ENCODE measurements at places on chromosomes 3 and 15.

GRCh38 chr15:98322581-98322980 is 325.8 kb upstream of the IGF1R start:
- no peak for DNase-seq

DNA sequence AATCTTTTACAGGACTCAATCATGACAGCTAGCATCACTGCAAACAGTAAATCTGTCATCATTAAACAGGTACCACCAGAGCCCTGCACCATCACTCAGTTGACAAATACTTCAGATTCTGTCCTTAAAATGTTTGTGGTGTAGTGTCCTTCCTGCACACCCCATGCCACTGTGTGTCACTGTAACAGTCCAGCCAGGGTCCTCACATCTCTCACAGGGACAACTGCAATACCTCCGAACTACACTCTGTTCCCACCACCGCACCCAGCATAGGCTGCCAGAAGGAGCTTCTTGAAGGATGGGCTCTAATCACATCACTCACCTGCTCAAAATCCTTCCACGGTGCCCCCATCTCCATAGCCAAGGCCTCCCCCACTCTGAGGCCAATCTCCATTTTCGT is 90.2 kb upstream of the FGF12 start:
- no peak for DNase-seq

DNA sequence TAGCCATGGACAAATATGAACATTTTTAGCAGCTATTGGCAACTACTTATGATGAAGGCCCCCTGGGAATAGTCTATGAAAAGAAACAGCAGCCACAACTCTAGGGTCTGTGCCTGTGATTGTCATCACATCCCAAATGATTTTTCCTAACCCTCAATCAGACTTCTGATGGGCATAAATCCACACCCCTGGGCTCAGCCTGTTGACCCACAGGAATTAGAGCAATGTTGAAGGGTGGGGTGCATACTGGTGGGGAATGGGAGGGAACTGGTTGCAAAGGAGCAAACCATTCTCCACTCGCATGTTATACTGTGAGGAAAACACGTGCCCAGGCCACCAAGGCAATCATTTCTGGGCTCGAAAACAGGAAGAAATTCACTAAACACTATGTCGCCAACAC is 106.5 kb upstream of the CTNNB1 start:
- DNase-seq = no peak

DNA sequence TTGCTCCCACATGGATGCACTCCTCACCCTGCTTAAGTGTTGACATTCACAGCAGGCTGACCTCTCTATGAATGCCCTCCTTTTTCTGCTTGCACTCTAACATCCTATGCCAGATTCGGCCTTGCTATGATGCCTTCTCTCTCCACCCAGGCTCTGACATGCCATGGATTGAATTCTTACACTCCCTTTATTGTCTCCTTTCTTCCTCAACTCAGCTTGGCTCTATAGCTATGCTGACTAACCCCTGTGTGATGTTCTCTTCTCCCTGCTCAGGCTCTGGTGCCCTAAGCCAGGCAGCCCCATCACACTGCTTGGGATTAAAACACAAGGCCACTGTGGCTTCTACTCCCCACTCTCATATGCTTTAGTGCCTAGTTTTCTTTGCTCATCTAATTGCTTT is 563.7 kb downstream of the NSUN3 start:
- no peak for DNase-seq

GRCh38 chr15:58189148-58189811 is 51.1 kb downstream of the AQP9 start:
- DNase-seq = no peak

DNA sequence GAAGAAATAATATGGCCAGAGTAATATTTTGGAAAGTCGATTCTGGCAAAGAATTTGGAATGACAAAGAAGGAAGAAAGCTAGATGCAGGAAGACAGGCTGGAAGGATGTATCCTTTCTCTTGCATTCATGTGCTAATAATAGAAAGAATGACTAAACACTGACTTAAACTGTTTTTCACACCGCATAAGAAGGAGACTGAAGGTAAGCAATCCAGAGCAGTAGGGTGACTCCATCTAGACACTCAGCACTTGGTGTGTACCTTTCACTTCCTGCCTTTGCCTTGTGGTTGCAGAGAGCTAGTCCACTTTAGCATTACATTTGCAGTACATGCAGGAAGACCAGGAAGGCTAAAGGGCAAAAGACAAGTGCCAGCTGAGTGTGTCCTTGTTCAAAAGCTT is 234.6 kb downstream of the RBMS3 start:
- DNase-seq = no peak

DNA sequence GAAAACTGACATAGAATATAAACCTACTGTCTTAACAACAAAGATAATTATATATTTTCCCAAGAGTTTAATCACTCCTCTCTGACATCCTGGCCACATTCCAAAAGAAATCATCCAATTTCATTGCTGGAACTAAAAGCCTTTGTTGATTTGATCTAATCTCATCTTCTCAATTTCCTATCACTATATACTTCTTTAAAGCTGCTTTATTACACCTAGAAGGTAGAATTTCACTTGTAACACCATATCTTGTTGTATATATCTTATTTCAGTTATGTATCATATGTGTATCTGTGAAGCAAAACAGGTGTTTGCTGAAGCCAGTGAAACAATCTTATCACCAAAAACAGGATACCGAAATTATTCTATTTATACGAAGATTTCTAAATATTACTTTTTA is 740.2 kb downstream of the ROBO1 start:
- DNase-seq = no peak

- DNase-seq = no peak
Measured at GRCh38 chr3:111739311-111739911, 119.7 kb upstream of the PHLDB2 start.

- no peak for DNase-seq
Measured at GRCh38 chr3:141231952-141232823, 563 bp downstream of the PXYLP1 start.

GRCh38 chr3:188914552-188914951 is 257.2 kb upstream of the TPRG1 start:
- DNase-seq = no peak

- DNase-seq = no peak
Measured at GRCh38 chr3:18027161-18027939, 284.9 kb upstream of the TBC1D5 start.

DNA sequence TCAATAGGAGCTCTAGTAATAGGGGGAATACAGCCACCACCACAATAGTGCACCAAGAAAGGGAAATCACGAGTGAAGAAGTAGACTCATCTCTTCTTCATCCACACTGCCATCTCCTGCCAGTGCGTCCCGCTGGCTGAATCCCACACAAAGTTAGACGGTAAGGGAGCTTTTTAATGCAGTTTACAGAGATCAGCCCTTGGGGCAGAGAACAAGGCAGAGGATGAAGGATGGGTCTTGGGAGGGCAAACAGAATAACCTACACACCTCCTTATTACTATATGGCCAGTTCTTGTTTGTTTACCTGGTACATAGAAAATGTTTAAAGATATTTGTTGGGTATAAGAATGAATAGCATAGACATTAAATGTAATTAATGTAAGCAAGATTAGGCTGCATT is 11.0 kb upstream of the DPH6 start:
- no peak for DNase-seq

- DNase-seq = no peak
Measured at GRCh38 chr15:89366656-89367393, 32.2 kb upstream of the POLG start.

DNA sequence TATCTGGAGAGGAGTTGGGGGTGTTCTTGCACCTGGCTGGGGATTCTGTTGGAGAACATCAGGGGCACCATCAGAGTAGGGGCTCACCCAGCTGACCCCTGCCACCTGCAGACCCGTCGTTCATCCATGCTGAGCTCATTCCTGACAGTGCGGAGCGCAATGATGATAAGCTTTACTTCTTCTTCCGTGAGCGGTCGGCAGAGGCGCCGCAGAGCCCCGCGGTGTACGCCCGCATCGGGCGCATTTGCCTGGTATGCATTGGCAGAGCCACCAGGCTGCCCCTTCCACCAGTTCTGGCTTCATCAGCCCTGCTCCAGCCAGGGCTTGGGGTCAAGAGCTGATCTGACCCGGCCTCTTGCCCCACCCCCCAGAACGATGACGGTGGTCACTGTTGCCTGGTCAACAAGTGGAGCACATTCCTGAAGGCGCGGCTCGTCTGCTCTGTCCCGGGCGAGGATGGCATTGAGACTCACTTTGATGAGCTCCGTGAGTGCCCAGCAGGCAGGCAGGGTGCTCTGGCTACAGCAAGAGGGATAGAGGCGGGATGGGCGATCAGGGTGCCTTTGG is 8.8 kb upstream of the GNAT1 start:
- no peak for DNase-seq

DNA sequence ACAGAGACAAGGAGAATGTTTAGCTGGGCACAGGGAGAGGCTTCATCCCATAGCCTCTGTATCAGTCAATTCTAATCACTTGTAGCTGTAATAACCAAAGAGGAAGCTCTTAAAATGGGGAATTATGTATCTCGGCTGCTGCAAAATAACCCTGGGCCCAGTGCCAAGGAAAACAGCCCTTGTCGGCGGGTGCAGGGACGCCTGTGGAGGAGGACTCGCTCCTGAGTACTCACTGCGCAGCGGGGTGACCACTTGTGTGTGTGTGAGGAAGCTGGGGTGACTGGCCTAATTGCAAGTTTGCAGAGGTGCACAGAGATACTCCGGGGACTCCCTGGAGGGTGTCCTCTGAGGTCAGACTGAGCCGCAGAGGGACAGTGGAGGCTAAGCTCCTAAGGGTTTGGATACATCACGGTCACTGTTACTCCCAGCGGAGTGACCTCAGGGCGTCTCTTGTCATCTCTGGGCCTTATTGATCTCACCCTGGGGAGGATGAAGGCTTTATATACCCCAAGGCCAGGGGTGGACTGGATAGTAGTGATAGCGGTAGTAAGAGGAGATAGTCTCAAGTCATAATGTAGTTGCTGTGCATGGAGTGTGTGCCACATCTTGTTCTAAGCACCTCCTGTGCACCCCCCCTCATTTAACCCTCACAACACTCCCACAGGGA is 37.2 kb downstream of the SLC6A6 start:
- peak; percentile 83 for DNase-seq

DNA sequence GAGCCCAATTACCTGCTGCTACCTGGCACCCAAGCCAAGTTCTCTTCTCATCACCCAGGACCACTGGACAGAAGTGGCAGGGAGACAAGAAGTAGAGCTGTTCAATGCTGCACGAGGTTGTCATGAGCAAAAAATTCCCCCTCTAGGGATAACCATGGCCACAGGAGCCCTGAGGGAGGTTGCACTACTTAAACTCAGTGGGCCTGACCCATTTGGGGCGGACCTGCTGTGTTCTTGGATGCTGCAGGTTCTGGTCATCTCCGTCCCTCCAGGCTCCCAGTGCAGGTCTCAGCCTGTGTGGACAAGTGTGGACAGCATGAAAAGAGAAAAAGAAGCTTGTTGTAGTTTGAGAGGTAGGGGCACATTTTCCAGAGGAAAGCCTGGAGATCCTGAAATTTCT is 26.1 kb upstream of the MANF start:
- no peak for DNase-seq

- DNase-seq = no peak
Measured at GRCh38 chr15:76470691-76471090, 134.1 kb downstream of the ISL2 start.

GRCh38 chr15:65081758-65082157 is 5.2 kb downstream of the KBTBD13 start:
- no peak for DNase-seq

DNA sequence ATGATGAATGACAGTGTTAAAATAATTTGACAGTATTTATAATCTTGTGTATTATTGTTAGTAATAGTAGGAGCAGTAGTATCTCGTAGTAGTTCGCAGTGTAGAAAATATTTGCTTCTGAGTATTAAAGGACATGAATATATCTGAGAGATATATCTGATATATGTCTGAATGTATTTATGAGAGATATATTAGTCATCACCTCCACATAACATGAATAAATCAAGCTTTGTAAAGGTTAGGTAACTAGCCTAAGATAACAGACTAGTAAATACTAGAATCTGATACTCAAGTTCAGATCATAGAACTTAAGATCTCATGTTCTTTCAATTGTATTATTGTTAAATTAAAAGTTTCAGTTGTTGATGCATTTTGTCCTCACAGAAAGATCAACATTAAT is 130.5 kb downstream of the UBE2E2 start:
- no peak for DNase-seq

GRCh38 chr3:150172356-150172755 is 201.7 kb upstream of the PFN2 start:
- no peak for DNase-seq

GRCh38 chr3:172516318-172517214 is 6.7 kb downstream of the TNFSF10 start:
- DNase-seq = no peak

- DNase-seq = no peak
Measured at GRCh38 chr15:87940768-87941167, 315.8 kb downstream of the NTRK3 start.

GRCh38 chr15:67102599-67102929 is 37.2 kb downstream of the SMAD3 start:
- DNase-seq = no peak

- no peak for DNase-seq
Measured at GRCh38 chr15:95281470-95281869, 1049.0 kb upstream of the NR2F2 start.

DNA sequence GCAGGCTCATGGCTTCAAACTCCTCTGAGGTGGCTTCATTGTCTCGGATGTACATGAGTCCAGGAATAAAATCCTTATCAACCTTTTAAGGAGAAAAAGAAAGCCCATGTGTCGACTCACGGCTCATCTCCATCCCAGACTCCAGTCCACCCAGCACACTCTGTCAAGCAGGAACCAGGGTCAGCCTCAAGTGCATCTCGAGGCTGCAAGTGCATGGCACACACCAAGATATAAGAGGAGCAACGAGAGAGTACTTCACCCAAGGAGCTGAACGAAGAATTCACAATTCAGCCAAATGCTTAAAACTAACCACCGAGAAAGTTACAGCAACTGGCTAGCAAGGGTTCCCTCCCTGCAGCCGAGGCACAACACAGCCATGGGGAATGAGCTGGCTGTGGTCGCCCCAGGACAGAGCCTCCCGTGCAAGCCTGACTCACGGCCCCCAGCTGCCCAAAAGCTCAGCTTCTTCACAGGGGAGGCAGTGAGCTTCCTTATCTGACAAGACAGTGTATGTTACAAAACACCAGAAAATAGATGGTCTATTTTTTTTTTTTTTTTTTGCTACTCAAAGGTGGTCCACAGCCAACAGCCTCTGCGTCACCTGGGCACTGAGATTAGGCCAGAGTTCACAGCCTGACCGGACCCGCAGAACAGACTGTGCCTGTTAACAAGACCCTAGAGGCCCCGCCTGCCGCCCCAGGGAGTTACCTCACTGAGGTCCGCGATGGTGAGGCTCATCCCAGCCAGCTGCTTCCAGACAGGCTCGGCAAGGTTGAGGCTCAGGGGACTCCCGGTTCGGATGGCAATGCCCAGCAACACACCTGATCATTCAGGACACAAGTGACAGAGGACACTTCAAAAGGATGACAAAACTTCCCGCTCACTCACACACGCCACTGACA is 15.9 kb upstream of the OCA2 start:
- peak; percentile 33 for DNase-seq

GRCh38 chr3:123011447-123011846 is 16.1 kb downstream of the SEMA5B start:
- no peak for DNase-seq

Measured in smooth muscle cell of the brain vasculature (primary cell).